ENCODE measurements at places on chromosomes 5 and 9.

- no peak for DNase-seq
Observed at GRCh38 chr5:89380635-89381034, 497.7 kb upstream of the MEF2C start.

DNA sequence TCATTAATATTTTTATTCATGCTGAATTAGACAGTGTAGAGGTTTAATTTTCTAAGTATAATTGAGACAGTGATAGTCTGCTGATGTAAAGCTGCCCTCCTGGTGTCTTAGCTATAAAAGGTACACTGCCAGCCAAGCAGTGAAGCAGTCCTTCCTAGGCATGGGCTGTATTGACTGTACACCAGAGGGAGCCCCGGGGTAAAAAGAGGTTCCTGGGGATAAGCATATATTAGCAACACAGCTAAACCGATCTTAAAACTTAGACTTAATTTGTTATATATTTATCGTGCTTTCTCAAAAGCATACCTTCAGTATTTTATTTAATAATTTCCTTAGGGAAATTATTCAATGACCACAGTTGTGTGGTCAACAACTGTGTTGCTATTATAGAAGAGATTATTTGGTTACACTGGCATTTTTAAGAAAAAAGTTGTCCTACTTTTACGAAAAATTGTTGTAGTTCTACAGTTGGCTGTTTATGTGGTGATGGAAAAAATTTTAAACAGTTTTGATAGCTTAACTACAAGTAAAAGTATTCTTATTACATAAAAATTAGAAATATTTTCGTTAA is 68.8 kb downstream of the ELL2 start:
- DNase-seq = no peak

- no peak for DNase-seq
Observed at GRCh38 chr5:3590161-3590966, 5.3 kb upstream of the IRX1 start.

- no peak for DNase-seq
Observed at GRCh38 chr5:10195301-10195700, 54.4 kb downstream of the ATPSCKMT start.

GRCh38 chr9:78365748-78366697 is 69.1 kb downstream of the PSAT1 start:
- DNase-seq = no peak

GRCh38 chr9:137320555-137321384 is 18.7 kb upstream of the NRARP start:
- DNase-seq = no peak

DNA sequence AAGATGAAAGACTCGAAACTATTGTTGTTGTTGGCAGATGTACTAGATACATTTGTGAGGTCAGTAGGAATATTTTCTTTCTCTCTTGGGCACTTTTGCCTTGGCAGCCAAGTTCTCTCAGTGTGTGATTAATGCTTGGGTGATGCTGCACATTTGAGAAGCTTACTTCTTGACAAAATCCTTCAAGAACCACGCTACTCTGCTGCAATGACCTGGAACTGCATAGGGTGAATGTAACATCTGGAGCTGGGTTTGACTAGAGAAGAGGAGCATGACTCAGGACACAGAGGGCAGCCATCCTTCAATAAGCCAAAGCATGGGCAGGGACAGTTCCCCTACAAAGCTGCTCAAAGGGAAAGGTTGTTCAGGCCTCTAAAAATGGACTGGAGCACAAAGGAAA is 75.5 kb upstream of the PUM3 start:
- DNase-seq = no peak

GRCh38 chr9:129673602-129674001 is 8.2 kb downstream of the PRRX2 start:
- DNase-seq = no peak

Measured in epithelial cell of proximal tubule (primary cell).